GM10248 (cell line): ENCODE measurements at places on chromosomes 1 and 21.

DNA sequence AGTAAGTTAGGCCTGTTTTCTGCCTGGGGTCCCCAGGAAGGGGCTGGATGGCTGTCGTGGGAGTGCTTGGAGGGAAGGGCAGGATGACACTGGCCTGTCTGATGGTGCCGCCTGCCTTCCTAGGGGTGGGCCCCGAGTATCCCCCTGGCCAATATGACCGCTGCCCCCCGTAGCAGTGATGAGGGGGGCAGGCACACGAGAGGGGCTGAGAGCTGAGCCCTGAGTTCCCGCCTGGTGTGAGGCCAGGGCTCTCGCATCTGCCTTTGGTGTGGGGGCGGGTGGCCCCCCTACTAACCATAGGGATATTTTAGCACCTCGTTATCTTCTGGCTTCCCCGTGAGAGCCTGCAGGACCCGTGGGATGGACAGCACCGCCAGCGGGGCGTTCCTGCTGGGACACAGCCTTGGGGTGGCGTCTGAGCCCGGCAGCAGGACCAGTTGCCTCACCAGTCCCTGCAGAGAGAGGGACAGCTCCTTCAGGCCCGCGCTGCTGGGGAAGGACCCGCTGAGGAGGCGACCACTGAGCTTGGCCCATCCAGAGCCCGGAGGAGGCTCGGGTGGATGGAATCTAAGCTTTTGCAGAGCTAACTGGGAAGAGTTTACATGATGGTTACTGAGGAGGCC is 10.4 kb downstream of the KRTAP10-1 start:
- no peak for DNase-seq

- peak; percentile 84 for DNase-seq
These were observed 54.1 kb downstream of the LDLRAD2 start for GRCh38 chr1:21865943-21866706.

DNA sequence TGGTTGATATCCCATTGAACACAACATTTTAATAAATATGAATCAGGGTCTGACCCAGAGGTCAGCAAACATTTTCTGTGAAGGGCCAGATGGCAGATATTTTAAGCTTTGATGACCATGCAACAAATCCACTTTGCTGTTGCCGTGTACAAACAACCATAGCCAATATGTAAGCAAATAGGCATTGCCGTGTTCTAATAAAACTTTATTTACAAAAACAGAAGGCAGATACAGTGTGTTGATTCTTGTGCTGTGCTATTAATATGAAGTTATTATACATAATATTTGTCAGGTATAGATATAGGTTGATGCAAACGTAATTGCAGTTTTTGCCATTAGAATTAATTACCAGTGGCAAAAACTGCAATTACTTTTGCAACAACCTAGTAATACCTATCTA is 8.8 kb upstream of the XCL1 start:
- no peak for DNase-seq

DNA sequence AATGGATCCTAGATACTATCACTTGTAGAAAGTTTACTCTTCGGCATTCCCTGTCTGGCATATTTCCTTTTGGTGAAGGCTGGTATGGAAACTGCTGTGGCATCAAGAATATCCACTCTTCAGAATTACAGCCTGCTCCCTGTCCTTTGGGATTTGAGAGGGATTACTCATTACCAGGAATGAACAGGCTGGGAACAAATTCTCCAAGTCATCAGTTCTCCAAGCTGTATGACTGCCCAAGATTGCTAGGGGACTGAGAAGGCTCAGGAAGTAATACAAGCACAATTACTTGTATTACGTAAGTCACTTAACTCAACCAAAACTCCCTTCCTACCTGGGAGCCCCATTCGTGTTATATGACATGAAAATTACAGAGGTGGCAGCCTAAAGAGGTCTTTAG is 49.6 kb downstream of the CD58 start:
- DNase-seq: no peak

GRCh38 chr21:27425172-27425571 is 458.3 kb upstream of the ADAMTS5 start:
- no peak for DNase-seq

GRCh38 chr1:68953311-68953710 is 456.4 kb upstream of the DEPDC1 start:
- DNase-seq: no peak

GRCh38 chr1:246111570-246111969 is 395.5 kb downstream of the SMYD3 start:
- DNase-seq: no peak

GRCh38 chr1:59340411-59341307 is 43.8 kb downstream of the FGGY start:
- no peak for DNase-seq

- no peak for DNase-seq
These were observed 5.0 kb upstream of the PDC start for GRCh38 chr1:186465946-186466345.

- DNase-seq: no peak
These were observed 14.6 kb upstream of the AIM2 start for GRCh38 chr1:159091180-159091560.
